ENCODE measurements at places on chromosomes 16 and 17. TPM values are rescaled to one million over a fixed set of nuclear protein-coding genes. Genes with fewer than 3 reads are reported as not detected.

DNA sequence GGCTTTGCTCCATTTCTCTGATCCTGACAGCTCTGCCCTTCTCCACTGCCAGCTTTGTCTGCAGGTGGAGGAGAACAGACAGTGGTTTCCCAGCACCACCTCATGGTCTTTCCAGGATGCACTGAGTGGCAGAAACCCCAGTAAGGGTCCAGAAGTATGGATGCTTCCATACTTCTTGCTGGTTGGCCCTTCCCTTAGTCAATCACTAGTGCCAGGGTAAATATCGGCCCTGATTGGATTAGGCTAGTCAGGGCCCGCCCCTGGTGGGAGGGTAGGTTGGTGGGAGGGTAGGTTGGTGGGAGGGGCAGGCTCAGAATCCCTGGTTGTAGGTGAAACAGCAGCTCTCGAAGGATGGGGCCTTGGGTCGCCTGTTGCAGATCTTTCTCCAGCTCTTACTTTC lies 10.2 kb downstream of the RNF213 start:
- peak overlapping the region; percentile 36 for H3K27ac ChIP-seq
- H3K27me3 ChIP-seq = no peaks in the 10 kb centered on the region
- no peak overlapping the region for H3K4me3 ChIP-seq
- peaks cover 64% of the 10 kb centered on the region for H3K36me3 ChIP-seq

- no peak for DNase-seq
- no peaks in the 10 kb centered on the region for H3K36me3 ChIP-seq
- no peak overlapping the region for H3K4me3 ChIP-seq
- H3K27ac ChIP-seq = no peak overlapping the region
- no peaks in the 10 kb centered on the region for H3K27me3 ChIP-seq
Measured at GRCh38 chr16:9446471-9447194, 355.2 kb downstream of the HAPSTR1 start.

DNA sequence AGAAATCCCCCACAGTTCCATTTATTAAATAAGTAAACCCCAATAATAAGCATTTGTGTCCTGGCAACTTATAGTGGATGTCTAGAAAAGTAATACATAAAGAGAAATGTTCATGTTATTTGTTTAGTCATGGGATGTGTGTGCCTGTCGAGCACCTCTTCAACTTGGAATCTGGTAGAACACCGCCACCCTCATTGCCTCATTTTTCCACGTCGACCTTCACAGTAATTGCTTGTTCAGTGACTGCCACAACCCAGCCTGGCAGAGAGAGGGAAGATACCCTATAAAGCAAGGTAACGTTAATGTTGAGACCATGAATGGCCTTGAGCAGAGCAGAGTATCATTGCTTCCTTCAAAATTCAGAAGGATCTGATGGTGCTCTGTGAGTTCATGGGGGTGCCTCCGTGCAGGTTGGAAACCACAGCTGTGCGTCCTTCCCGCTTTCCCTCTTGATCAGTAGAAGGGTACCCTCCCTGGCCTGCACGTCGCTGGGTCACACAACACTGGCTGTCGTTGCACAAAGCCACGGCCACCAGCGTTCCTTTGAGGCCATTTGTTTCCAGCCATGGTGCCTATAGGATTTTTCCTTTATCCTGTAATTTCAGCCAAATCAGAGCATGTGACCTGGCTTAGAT lies 3.7 kb upstream of the DNASE1 start:
- no peak for DNase-seq
- H3K36me3 ChIP-seq = peaks cover 15% of the 10 kb centered on the region

DNA sequence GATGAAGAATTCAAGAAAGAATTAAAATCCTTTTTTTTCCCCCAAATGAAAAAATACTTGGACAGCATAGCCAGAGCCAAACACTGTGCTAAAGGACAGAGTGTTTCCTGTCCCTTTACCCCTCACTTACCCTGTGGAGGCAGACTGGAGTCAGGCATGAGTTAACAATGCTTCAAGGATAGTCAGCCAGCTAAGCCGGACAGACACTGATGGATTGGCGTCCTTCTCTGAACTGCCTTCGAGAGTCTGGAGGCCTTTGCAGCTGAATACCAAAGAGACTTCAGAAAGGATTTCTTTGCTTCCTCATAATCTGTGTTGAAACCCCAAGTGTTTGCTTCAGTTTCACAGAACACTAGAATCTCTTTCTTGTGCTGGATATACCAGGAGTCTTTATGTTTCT lies 4.6 kb downstream of the METTL9 start:
- no peak overlapping the region for H3K27ac ChIP-seq
- H3K4me3 ChIP-seq = no peak overlapping the region
- no peaks in the 10 kb centered on the region for H3K36me3 ChIP-seq
- H3K4me1 ChIP-seq = peaks cover 79% of the 10 kb centered on the region

DNA sequence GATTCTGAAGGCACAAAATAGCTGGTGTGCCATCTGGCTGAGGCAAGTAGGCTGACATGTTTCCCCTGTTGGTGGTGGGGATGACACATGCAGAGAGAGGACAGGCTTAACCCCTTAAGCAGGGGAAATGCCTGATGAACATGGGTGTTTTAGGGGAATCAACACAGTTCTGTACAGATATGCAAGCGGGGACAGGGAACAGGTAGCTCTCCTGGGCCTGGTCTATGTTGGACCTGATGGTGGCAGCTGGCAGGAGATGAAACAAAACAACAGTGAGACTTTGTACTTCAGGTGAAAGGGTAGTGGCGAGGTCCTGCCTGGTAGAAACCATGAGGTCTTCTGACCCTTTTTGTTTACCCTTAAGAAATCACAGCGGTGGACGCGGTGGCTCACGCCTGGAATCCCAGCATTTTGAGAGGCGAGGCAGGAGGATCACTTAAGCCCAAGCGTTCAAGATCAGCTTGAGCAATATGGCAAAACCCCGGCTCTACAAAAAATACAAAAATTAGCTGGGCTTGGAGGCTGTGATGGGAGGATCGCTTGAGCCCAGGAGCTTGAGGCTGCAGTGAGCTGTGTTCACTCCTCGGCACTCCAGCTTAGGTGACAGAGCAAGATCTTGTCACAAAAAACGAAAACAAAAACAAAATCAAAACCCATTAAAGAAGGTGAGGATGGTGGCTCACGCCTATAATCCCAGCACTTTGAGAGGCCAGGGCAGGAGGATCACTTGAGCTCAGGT lies 10.5 kb downstream of the OR1F1 start:
- H3K27ac ChIP-seq = no peak overlapping the region
- H3K27me3 ChIP-seq = peaks cover 18% of the 10 kb centered on the region
- H3K36me3 ChIP-seq = no peaks in the 10 kb centered on the region
- H3K4me3 ChIP-seq = no peak overlapping the region
- DNase-seq = no peak

GRCh38 chr16:48035142-48035541 lies 120.7 kb downstream of the ABCC12 start:
- no peaks in the 10 kb centered on the region for H3K4me1 ChIP-seq
- no peak overlapping the region for H3K27ac ChIP-seq
- no peak for DNase-seq
- H3K36me3 ChIP-seq = no peaks in the 10 kb centered on the region
- no peaks in the 10 kb centered on the region for H3K27me3 ChIP-seq

- no peak overlapping the region for H3K27ac ChIP-seq
- DNase-seq = no peak
- H3K27me3 ChIP-seq = no peaks in the 10 kb centered on the region
- no peak overlapping the region for H3K4me3 ChIP-seq
Measured at GRCh38 chr17:66734186-66734943, 100.6 kb upstream of the CACNG5 start.

DNA sequence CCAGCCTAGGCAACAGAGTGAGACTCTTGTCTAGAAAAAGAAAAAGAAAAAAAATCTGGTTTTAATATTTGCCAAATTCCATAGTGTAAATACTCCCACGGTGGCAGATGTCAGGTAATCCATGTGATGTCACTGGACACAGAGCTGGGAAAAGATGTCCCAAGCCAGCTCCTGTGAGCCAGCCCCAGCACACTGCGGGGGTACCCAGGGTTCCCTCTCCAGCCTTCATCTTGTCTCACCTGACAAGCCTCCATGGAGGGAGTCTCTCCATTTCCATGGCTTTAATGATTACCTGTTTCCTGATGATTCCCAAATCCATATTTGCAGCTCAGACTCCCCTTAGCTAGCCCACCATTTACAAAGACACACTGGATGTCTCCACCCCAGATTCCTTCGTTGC lies 4.6 kb downstream of the CD300LB start:
- no peaks in the 10 kb centered on the region for H3K4me1 ChIP-seq
- H3K4me3 ChIP-seq = no peak overlapping the region
- H3K27ac ChIP-seq = no peak overlapping the region
- H3K36me3 ChIP-seq = no peaks in the 10 kb centered on the region
- no peak for DNase-seq

DNA sequence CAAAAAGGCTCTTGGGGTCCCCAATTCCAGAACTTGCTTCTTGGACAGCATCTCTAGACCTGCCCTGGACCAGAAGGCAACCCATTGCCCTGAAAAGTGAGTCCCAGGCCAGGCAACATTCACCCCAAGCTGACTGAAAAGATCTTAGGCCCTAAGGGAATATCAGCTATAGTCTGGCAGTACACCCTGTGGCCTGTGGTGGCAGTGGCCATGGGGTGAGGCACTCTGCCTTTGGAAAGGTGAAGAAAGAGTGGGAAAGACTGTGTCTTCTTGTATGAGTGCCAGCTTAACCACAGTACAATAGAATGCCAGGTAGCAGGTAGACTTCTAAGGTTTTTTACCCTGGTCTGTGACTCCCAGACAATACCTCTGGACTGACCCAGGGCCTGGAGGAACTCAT lies 564.5 kb downstream of the CDH8 start:
- no peak overlapping the region for H3K4me3 ChIP-seq
- no peaks in the 10 kb centered on the region for H3K4me1 ChIP-seq
- no peak overlapping the region for H3K27ac ChIP-seq
- no peak for DNase-seq
- no peaks in the 10 kb centered on the region for H3K36me3 ChIP-seq

DNA sequence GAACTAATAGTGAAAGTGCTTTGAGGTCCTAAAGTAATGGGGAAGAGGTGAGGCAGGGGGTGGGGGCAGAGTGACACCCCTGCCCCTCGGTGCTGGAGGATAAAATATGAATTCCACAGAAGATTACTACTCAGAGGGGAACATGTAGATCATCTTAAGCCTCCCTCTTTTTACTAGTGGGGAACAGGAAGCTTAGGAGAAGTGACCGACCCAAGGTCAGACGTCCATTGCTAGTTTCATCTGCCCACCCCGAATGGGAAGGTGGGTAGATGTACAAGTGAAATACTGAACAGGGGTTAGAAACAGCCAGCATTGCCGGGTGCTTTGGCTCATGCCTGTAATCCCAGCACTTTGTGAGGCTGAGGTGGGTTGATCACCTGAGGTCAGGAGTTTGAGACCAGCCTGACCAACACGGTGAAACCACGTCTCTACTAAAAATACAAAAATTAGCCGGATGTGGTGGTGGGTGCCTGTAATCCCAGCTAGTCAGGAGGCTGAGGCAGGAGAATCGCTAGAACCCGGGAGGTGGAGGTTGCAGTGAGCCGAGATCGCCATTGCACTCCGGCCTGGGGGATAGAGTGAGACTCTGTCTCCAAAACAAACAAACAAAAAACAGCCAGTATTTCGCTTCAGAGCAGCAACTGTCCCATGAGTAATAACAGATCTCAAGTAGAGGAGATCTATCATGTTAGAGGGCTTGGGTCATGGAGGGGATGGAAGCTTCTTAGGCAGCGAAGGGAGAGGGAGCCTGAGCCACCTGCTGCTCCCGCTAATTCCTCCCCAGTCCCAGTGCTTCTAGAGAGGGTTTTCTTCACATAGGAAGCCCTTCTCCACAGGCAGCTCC lies 1.2 kb upstream of the NR1D1 start:
- H3K27ac ChIP-seq = peak overlapping the region; percentile 92
- H3K4me1 ChIP-seq = peaks cover 90% of the 10 kb centered on the region

- H3K27ac ChIP-seq = no peak overlapping the region
- no peak overlapping the region for H3K4me3 ChIP-seq
- no peaks in the 10 kb centered on the region for H3K36me3 ChIP-seq
- peaks cover 10% of the 10 kb centered on the region for H3K4me1 ChIP-seq
- peaks cover 3% of the 10 kb centered on the region for H3K27me3 ChIP-seq
Measured at GRCh38 chr17:61464130-61464842, 12.1 kb downstream of the TBX4 start.

GRCh38 chr17:49104511-49105074 lies 28.0 kb upstream of the B4GALNT2 start:
- no peak overlapping the region for H3K4me3 ChIP-seq
- no peaks in the 10 kb centered on the region for H3K27me3 ChIP-seq
- no peak overlapping the region for H3K27ac ChIP-seq
- DNase-seq = no peak
- H3K4me1 ChIP-seq = no peaks in the 10 kb centered on the region

GRCh38 chr17:56160422-56160821 lies 7.1 kb downstream of the ANKFN1 start:
- no peak overlapping the region for H3K4me3 ChIP-seq
- no peaks in the 10 kb centered on the region for H3K4me1 ChIP-seq
- H3K36me3 ChIP-seq = no peaks in the 10 kb centered on the region
- H3K27me3 ChIP-seq = no peaks in the 10 kb centered on the region

DNA sequence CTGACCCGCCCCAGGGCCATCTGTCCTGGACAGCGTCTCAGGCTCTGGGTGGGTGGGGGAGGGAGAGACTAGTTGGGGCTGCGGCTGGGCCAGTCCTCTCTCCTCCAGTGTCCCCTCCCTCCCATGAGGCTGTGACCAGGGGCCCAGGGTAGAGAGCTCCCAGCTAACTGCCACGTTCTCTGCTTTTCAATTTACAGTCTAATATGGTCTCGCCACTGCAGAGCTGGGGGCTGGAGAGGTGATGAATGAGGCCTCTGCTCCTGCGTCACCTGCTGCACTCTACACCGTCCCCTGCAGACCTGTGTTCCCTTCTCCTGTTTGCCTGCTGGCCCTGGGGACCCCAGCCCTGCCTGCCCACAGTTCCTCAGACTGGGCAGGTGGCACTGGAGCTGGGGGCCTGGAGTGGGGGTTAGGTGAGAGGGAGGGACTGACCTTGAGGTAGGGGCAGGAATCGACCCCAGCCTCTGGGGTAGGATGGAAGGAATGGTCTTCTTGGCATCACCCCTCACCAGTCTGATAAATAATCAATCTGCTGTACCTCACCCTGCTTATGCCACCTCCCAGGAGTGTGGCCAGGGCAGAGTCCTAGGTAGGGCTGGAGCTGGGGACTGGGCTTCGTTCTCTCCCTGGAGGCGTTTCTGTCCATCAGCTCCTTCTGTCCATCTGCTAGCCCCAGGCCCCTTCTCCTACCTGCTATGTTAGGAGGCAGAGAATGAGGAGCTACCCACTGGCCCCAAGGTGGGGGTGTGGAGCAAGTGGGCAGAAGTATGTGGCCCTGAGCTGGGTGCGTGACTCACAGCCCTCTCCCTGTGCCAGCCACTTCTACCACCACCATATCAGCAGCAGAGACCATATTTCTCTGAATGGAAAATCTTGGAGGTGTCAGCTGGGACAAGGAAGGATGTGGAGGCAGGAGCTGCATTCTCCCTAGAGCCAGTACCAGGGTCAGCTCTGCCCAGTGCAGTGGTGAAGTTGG lies 12.9 kb downstream of the SEZ6 start:
- H3K4me3 ChIP-seq = no peak overlapping the region
- no peaks in the 10 kb centered on the region for H3K27me3 ChIP-seq
- no peak overlapping the region for H3K27ac ChIP-seq
- no peak for DNase-seq
- H3K36me3 ChIP-seq = no peaks in the 10 kb centered on the region

GRCh38 chr16:11384956-11385586 lies 39.8 kb downstream of the RMI2 start:
- H3K27me3 ChIP-seq = no peaks in the 10 kb centered on the region
- DNase-seq = no peak

The CAMTA2 gene
- total RNA-seq = 84.8 TPM

The ASPA gene
- total RNA-seq = not detected

The SLC13A2 gene
- not detected for total RNA-seq

Data from CD4-positive, alpha-beta memory T cell (primary cell).